ENCODE measurements at places on chromosomes 12 and 14. TPM values are rescaled to one million over a fixed set of nuclear protein-coding genes. Genes with fewer than 3 reads are reported as not detected.

DNA sequence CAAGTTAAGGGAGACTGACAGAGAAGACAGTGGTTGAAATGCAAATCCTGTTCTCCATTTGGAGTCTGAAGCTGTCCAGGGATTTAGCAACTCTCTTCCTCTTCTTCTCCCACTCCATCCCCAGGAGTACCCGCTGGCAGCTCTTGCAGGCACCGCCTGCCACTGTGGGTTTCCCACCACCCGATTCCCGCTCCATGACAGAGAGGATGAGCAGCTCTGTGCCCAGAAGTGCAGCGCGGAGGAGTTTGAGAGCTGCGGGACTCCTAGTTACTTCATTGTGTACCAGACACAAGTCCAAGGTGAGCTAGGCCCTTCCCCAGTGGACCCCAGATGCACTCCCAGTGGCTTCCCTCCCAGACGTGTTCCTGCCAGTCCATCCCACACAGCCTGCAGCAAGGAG is 97.8 kb downstream of the WSCD2 start:
- no peak for DNase-seq

DNA sequence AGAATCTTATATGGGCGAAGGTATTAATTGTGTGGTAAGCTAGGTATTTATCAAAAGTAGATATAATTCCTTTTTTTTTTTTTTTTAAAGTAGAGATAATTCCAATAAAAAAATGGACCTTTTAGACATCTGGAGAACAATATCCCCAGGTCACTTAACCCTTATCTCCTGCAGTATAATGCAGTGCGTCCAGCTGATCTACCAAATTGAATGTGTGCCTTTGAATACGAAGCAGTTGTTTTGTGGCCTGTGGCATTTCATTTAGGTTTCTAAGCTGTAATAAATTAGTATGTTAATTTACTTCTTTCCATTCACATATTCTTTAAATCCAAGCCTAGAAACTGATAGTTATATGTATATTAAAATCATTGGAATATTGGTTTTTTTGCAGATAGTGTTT is 3.1 kb downstream of the FUT8 start:
- DNase-seq: no peak

DNA sequence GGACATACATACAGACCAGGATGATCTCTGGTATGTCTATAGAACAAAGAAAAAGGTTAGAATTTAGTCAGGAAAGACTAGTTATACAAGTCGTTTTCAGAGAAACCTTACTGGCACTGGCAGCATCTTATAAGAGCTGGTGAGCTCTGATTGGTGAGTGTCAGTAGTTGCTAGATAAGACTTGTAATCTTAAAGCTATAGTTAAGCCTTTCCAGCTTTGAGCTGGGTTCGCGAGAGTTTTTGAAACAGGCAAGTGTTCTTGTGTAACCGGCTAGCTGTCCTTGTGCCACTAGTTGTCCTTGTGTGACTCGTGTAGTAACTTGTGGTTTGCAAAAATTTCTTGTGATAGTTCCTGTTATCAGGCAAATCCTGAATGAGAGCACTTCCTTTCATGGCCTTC is 740.9 kb downstream of the GALC start:
- no peak for DNase-seq

DNA sequence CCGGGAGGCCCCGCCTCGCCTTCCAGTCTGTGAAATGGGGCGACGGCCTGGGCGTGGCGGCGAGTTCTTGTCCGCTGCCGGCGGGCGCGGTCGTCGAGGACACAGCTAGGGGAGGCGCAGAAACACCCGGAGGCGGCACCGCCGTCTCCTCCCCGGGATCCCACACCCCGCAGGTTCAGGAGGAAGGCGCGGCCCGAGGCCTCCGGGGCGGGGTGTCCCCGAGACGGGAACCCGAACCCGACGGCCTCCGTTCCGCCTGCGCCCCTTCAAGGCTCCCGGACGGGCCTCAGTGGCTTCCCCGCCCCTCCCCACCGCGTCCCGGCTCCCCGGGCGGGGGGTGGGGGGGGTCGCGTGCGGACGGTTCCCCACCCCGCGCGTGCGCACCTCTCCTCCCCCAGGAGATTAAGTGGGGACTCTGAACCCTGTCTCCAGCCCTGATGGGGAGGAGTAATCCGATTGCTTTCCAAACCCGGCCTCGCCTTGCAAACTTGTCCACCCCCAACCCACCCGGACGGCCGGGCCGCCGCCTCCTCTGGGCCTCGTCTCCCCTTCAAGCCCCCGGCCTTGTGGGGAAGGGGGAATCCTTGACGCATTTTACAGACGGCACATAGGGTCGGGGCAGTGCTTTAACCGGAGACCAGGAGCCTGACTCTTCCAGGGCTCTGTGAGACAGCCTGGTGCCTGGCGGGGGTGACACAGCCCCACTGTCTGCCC is 35.3 kb upstream of the ANKRD9 start:
- DNase-seq: no peak

GRCh38 chr12:112031472-112031871 is 18.2 kb downstream of the ERP29 start:
- DNase-seq: no peak

GRCh38 chr14:91511043-91511383 is 903 bp upstream of the PPP4R3A start:
- DNase-seq: no peak

- DNase-seq: peak; percentile 72
Measured at GRCh38 chr12:96516472-96517430, 27.4 kb downstream of the CFAP54 start.

GRCh38 chr12:67161322-67161918 is 107.7 kb upstream of the CAND1 start:
- no peak for DNase-seq

- no peak for DNase-seq
Measured at GRCh38 chr14:80973931-80974641, 18.7 kb downstream of the TSHR start.

- no peak for DNase-seq
Measured at GRCh38 chr14:56122301-56122700, 4.1 kb downstream of the PELI2 start.

- DNase-seq: no peak
Measured at GRCh38 chr12:61525331-61525730, 734.9 kb upstream of the USP15 start.

- DNase-seq: no peak
Measured at GRCh38 chr12:57741844-57742738, 2.7 kb upstream of the TSPAN31 start.

DNA sequence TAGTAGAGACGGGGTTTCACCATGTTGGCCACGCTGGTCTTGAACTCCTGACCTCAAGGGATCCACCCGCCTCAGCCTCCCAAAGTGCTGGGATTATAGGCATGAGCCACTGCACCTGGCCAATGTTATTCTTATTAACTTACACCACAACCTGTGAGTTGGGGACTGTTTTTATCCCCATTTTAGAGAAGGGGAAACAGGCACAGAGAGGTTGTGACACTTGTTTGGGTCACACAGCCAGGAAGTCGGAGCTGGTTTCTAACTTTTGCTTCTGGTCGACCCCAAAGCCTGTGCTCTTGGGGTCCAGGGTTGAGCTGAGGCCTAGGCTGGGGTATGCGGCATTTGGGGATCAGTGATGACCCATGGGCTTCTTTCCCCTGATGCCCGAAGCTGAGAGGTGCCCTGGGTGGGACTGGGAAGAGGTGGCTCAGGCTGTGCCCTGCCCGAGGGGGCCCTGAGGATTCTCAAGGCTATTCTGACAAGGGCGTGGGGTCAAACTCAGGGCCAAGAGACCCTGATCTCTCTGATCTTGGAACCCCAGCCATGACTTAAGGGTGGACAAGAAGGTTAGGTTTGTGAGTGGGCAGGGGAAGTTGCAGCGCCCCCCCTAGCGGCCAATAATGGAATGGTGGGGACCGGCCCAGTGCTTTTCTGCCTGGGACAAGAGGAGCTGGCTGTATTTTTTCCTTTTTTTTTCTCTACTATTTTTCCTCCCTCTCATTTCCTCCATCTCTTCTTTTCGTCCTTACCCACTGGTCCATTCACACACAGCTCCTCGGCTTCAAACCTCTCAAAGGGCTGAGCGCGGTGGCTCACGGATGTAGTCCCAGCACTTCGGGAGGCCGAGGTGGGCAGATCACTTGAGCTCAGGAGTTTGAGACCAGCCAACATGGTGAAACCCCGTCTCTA is 3.0 kb downstream of the SDSL start:
- peak; percentile 57 for DNase-seq

- peak; percentile 7 for DNase-seq
Measured at GRCh38 chr12:98002887-98003493, 512.4 kb upstream of the TMPO start.

- no peak for DNase-seq
Measured at GRCh38 chr12:109304485-109304884, 4.6 kb downstream of the FOXN4 start.

Gene CFAP54
- total RNA-seq: 3.2 TPM

Gene MANSC1
- 24.7 TPM for total RNA-seq

Gene TSPAN9
- 35.6 TPM for total RNA-seq

Gene MYF6
- not detected for total RNA-seq

Gene ADAMTS20
- not detected for total RNA-seq
